ENCODE measurements at places on chromosomes 4 and X.
A peak's percentile ranks its signal among the peaks of the same experiment; 100 is the strongest.

GRCh38 chr4:121479808-121480207, 99.0 kb upstream of the QRFPR start:
- DNase-seq = peak; percentile 16

DNA sequence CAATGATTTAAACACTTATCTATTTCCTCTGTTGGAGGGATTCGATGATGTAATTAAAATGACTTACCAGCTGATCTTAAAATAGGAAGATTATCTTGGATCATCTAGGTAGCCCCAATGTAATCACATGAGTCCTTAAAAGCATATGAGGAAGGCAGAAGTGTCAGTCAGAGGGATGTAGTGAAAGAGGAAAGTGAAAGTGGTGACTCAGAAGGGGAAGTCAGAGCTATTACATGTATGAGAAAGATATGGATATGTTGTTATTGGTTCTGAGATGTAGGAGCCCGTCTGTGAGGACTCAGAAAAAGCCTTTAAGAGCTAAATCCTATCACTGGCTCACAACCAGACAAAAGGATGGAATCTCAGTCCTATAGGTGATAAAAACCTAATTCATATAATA, 456.4 kb downstream of the DACH2 start:
- no peak for DNase-seq

DNA sequence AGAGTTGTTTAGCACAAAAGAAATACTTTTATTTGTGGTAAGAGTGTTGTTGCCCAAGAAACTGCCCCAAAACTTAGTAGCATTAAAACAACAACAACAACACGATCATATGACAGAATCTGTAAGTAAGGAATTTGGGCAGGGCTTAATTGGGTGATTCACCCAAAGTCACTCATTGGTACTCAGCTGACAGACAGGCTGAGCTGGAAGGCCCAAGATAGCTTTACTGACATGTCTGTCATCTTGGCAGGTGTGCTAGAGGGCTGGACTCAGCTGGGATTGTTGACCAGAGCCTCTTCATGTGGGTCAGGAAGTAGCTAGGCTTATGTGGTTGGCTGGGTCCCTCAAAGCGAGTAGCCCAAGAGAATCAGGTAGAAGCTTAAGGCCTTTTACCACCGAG, 52.3 kb downstream of the KIAA0232 start:
- DNase-seq = peak; percentile 43

- peak; percentile 70 for DNase-seq
These were observed at the start of gene C4orf51 for GRCh38 chr4:145679991-145680455. TSS of gene C4orf51 (plus strand) at chr4:145680146. CDS start at chr4:145680204, 58 bp downstream.

DNA sequence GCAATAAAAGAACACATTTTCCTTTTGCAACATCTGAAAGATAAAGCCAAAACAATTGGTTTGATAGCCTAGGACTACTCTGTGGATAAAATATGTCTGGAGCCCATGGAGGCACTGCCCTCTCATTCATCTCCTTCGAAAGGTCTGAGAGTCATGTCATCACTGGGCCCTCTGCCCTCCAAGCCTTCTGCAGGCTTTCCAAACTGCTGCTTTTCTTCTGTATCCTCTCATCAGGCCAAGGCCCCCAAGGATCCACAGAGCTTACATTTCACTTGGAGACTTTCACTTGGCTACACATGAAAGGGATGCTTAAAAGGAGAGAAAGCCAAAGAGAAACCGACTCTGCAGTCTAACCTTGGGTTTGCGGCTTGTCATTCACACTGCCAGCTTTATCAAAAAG, 109.9 kb downstream of the SH3RF1 start:
- peak; percentile 57 for DNase-seq

DNA sequence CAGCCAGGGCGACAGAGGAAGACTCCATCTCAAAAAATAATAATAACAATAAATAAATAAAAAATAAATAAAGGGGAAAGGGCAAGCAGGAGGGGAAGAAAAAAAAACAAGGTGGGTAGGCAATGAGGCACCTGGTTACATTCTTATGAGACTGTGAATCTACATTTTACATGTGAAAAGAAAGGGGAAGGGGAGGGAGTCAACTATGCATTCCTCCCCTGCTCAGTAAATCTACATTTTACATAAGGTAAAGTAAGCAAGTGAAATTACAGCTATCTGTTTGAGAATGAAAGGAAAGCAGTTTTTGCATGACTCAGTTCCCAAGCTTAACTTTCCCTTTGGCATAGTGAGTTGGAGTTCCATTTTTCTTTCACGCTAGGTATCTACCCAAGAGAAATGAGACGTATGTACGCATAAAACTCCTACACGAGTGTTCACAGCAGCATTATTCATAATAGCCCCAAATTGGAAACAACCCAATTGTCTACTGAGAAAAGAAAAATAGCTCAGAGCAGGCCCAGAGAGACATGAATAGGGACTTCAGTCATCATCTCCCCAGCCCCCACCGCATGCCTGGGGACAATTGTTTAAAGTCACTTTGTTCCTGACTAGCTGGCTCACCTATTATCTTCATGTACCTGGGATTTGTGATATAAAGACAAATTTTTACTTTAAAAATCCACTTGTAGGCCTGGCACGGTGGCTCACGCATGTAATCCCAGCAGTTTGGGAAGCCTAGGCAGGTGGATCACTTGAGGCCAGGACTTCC, 52.4 kb downstream of the DDX3X start:
- peak; percentile 16 for DNase-seq

- no peak for DNase-seq
These were observed 123.4 kb downstream of the MFAP3L start for GRCh38 chr4:169902658-169903345.

- no peak for DNase-seq
These were observed 194.0 kb downstream of the SMIM20 start for GRCh38 chr4:26108054-26108453.

DNA sequence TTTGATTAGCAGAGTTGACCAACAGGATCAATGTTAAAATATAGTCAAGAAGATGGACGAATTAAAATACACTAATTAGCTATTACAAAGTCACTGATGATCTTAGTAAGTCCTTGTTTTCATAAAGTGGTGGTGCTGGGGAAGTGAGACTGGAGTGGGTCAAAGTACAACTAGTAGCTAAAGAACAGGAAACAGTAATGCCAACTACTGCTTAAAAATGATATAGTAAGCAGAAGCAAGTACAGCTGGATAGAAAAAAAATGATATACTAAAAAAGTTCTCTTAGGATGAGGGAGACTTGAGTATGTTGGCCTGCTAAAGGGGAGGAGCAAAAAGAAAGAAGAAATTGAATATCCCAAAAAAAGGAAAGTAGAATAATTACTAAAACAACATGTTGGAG, 580.8 kb upstream of the FTHL17 start:
- DNase-seq = no peak

DNA sequence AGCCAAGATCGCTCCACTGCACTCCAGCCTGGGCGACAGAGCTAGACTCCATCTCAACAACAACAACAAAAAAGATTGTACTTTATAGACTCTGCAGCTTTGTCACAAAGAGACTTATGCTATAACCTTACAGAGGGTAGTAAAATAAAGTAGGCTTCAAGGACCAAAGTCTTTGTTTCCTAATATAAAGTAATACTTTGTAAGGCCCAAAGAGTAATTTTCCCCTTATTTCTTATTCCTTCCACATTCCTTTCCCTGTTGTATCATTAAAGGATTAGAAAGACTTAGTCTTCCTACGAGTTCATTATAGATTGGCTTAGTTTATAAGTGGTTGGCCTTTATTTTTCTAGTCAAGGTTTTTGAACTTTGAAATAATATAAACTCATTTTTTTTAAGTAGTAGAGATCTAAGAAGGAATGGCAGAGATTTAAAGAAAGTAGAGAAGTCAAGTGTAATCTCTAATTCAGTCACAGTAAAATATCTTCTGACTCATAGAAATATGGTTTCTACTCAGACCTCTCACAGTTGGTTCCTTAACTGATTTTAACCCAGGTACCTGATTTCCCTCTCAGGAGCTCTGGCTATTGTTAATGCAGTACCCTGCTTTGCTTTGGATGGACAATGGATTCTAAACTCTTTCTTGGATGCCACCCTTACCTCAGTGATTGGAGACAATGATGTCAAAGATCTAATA, 26.2 kb downstream of the YY2 start:
- DNase-seq = no peak

- no peak for DNase-seq
These were observed 12.3 kb upstream of the NAA11 start for GRCh38 chr4:79338148-79338547.

GRCh38 chrX:11113731-11114130, 2.6 kb downstream of the HCCS start:
- peak; percentile 45 for DNase-seq

- no peak for DNase-seq
These were observed 115.8 kb downstream of the NAA11 start for GRCh38 chr4:79209822-79210635.

- DNase-seq = no peak
These were observed 86.6 kb upstream of the BMPR1B start for GRCh38 chr4:94671113-94671512.

GRCh38 chr4:124745985-124746801, 33.7 kb upstream of the ANKRD50 start:
- peak; percentile 3 for DNase-seq

DNA sequence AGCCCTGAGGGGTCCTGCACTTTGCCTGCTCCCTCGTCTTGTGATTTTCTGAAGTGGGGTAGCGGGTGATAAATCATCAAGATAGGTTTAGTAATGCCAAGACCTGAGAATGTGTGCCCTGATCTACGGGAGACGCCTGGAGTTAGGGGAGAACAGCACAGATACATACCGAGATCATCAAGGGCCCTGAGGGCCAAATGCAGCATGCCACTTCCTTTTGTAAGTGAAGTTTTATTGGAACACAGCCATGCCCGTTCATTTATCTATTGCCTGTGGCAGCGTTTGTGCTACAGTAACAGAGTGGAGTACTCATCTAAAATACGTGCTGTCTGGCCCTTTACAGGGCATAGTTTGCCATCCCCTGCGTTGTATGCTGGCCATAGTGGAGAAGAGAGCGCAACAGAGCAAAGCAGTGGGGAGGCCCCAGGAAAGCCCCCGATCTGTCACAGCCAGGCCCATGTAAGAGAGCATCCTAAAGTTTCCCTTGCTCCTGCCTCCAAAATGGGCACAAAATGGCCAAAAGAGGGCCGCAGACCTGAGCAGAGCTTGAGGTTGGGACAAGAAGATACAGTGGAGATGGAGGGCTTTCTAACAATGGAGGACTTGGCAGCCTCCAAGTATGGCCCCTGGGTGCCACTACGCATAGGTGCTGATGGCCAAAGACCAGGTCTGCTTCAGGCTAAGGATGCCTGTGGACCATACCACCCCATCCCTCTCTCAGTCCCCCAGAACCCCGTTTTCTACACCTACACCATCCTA, 167.0 kb downstream of the SMIM20 start:
- DNase-seq = no peak

DNA sequence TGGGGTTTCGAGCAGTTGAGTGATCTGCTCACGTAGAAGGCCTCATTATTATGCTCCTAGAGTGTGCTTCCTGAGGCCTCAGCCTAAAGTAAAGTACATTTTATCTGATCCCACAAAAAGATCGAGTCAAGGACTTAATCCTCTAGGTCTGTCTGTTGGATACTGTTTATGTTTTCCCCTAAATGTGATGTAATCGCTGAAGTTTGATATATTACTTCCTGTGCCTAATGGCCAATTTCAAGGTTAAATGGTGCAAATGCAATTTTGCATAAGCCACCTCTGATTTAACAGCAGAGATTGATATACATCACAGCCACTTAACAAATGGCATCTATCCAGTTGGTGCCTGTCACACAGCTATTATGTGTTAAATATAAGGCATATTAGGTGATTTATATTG, 19.4 kb upstream of the SERTM2 start:
- DNase-seq = no peak

GRCh38 chrX:8010105-8010504, 82.9 kb upstream of the PNPLA4 start:
- no peak for DNase-seq

- DNase-seq = no peak
These were observed 113.3 kb upstream of the ATP6AP2 start for GRCh38 chrX:40467454-40467853.

GRCh38 chrX:66632473-66632872, 6.4 kb downstream of the EDA2R start:
- peak; percentile 61 for DNase-seq

DNA sequence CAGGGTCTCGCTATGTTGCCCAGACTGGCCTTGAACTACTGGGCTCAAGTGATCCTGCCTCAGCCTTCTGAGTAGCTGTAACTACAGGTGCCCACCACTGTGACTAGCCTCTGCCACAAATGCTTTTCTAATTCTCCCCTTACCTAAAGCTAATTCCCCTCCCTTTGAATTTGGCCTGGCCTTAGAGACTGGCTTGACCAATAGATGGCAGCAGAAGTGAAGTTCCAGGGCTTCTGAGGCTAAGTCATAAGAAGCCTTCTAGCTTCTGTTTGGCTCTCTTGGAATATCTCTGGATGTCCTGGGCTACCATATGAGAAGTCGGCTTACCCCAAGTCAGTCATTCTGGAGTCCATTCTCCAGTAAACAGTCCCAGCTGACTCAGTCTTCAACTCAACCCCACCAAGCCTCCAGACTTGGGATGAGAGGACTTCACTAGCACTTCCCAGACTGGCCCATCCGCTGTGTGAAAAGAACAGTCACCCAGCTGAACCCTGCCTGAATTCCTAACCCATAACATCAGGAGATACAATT, 61.0 kb downstream of the HPRT1 start:
- peak; percentile 65 for DNase-seq

DNA sequence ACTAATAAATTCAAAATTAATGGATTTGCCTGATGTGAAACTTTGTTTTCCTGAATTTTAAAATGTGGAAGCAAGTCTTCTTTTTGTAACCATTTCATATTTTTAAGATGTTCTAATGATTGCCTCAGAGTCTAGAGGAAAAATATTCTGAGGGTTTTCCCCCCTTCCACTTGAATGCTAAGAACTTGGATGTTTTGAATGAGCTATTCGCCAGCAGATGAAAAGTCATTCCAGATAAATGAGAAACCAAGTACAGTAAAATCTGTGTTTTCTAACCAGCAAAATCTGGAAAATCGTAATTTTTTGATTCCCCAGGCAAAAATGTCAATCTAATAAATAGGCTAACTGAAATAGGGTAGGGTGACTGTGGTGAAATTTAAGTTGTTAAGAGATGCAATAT, 45.6 kb downstream of the SLIT2 start:
- peak; percentile 48 for DNase-seq

GRCh38 chrX:51456814-51457213, 39.6 kb downstream of the NUDT11 start:
- peak; percentile 2 for DNase-seq

GRCh38 chr4:168480931-168481611, 779 bp upstream of the DDX60L start:
- peak; percentile 86 for DNase-seq

GRCh38 chr4:24655971-24656370, 71.6 kb upstream of the DHX15 start:
- no peak for DNase-seq

All from GM23248 (cell line).